ENCODE measurements at places on chromosomes 1 and 21.

GRCh38 chr1:64895500-64895899 lies 70.8 kb downstream of the JAK1 start:
- no peak for DNase-seq

DNA sequence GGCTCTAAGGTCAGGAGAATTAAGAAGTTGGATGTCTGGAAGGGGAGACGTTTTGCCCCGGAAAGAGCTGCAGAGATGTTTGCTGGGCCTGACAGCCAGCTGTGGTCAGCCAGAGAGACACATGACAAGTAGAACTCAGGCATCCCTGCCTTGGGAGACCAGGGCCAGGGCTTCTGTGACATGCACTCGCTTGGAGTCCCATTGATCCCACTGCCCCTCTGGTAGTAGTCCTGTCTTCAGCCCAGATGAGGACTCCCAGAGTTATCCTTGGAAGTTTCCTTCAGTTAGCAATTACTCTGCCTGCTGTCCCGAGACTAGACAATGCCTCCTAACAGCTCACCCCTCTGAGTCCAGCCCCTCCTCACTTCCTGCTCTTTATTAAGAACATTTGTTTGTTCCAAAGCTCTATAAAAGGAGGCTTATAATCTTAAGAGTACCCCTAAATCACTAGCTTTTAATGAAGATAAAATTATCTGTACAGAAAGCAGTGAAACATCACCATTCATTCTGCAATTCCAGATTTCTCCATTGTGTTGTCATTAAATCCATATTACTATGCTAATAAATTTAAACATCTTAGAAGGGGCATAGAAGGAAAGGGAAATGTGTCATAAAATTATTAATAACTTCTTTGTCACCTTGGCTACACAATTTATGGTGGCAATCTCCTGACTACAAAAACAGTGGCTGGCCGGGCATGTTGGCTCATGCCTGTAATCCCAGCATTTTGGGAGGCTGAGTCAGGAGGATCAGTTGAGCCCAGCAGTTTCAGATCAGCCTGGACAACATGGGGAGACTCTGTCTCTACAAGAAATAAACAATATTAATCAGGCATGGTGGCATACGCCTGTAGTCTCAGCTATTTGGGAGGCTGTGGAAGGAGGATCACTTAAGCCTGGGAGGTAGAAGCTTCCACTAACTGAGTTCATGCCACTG lies 94.2 kb downstream of the KCNK1 start:
- no peak for DNase-seq

DNA sequence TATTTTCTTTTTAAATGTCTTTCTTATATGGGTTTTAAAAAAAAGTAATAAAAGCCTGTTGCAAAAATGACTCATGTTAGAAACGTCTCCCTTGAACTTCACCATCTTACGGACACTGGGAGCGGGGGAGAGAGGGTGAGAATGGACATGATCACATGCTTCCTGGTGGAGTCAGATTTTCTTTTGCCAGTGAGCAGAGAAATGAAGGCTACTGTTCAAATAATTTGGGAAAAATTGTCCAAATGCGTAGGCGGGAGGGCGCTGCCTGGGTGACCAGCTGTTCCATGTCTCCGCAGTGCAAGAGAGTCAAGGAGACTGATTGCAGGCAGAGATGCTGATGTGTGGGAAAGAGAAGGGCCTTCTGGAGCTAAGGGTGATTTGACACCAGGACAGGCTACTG lies 23.1 kb downstream of the EIF2D start:
- no peak for DNase-seq

- DNase-seq = no peak
Observed at GRCh38 chr1:234515411-234515810, 36.4 kb upstream of the TARBP1 start.

GRCh38 chr1:218462116-218462515 lies 117.0 kb downstream of the TGFB2 start:
- DNase-seq = no peak

DNA sequence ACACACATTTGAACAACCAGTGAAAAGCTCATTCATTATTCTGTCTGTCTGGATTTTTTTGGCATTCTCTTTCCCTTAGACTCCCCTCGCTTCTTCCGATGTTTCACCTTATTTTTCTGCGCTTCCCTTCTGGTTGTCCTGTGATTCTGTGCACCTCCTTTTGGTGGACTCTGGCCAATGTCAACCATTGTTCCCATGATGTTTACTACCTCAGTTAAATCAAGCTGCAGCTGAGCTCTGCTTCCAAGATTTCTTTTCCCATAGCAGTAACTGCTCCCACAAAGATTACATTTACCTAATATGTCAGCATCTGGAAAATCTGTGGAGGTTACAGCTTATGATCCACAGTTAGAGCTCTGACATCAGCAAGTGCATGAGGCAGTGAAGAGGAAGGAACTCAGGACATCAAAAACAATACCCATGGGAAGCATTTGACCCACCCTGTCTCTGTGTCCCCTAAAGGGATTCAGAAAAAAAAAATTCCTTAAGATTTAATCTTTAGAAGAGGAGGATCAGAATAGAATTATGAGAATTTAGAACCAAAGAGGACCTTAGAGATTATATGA lies 69.9 kb upstream of the ADAMTS5 start:
- no peak for DNase-seq

DNA sequence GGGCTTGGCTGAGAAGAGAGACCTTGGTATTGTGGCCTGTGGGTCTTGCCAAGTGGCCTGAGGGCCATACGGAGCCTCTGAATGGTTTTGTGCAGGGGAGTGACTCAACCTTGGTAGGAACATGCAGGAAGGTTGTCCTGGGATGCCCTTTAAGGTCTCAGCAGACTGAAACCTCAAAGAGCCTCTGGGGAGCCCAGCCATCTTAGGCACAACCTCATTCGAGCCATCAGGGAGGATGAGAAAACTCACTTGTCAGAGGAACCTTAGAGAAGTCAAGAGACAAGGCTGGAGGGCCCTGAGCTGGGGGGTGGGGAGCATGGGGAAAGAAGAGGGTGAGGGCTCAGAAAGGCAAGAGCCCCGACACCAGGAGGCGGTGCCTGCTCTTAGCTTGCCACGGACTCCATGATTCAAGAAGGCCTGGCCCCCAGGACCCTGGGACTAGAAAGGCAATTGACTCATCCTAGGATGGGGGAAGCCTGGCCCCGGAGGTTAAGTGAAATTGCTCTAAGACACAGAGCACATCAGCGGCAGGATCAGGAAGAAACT lies 13.0 kb downstream of the IFI6 start:
- no peak for DNase-seq

GRCh38 chr1:192530254-192530653 lies 45.3 kb upstream of the RGS1 start:
- DNase-seq = no peak

DNA sequence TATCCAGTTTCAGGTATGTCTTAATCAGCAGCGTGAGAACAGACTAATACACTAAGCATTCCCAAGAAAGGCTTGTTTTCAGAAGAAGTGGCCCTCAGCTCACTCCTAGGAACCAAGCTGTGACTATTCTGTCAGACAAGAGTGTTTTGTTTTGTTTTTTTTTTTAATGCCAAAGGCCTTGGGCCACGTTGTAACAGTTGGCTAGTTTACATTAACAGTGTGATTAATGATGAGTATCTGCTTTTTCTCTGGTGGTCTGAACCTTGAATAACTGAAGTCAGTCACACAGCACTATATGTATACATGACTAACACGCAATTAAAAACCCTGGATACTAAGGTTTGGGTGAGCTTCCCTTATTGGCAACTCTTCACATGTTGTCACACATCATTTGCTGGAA lies 21.9 kb downstream of the DPYD start:
- DNase-seq = no peak

- no peak for DNase-seq
Observed at GRCh38 chr1:68278221-68278620, 45.9 kb upstream of the WLS start.

DNA sequence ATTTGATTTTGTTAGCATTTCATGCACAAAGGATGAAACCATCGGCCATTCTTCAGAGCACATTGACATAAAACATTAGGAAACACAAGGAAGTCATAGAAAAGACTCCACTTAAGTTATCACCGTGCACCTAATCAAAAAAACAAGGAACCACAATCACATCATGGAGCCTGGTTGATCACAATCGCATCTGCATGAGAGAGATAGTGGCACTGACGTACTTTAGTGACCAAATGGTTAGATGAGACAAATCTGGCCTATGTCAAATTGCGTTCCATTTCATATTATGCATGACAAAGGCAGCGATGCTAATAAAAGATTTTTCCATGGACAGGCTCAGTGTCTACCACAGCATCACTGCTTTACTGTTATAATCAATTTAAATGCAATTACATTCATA lies 571.8 kb upstream of the ADGRL2 start:
- no peak for DNase-seq

- no peak for DNase-seq
Observed at GRCh38 chr1:24091971-24092482, 19.9 kb downstream of the MYOM3 start.

- no peak for DNase-seq
Observed at GRCh38 chr1:109273570-109274288, 9.2 kb downstream of the PSRC1 start.

DNA sequence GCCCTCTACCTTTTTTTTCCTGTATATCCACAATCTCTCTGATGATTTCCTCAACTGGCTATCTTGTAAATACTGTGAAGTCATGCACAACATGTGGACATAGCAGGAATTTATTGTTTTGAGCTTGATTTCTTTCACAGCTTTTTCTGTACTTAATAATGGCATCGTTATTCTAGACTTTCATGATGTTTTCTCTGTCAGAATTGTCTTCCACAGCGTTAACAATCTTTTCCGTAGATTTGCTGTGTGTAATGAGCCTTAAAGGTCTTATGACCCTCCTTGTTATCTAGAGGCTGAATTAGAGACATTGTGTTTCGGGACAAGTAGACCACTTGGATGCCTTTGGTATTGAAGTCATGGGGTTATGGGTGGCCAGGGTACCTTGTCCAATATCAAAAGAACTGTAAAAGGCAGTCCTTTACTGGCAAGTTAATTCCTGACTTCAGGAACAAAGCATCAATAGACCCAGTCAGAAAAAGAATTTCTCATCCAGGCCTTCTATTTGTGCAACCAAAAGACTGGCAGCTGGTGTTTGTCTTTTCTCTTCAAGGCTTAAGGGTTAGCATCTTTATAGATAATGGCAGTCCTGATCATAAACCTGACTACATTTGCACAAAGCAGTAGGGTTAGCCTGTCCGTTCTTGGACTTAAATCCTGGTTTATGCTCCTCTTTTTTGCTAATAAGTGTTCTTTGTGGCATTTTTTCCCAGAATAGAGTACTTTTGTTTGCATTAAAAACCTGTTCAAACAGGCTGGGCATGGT lies 30.1 kb upstream of the CHAF1B start:
- DNase-seq = no peak

DNA sequence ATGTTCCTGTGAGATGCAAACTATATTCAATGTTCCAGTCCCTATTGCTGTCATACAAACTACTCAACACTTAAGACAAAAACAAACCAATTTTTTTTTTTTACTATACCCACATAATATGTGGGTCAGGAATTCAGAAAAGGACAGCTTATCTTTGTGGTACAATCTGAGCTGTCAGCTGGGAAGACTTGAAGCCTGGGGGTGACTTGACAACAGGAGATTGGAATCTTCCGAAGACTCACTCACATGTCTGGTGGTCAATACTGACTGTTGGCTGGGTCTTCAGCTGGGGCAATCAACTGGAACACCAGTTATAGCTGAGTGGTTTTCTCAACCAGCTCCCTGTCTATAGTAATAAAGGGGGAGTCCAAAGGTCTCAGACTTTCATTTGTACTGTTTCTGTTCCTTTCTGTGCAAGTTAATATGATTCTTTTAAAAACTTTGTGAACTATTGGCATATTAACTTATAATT lies 81.7 kb upstream of the ATP1B1 start:
- DNase-seq = no peak

DNA sequence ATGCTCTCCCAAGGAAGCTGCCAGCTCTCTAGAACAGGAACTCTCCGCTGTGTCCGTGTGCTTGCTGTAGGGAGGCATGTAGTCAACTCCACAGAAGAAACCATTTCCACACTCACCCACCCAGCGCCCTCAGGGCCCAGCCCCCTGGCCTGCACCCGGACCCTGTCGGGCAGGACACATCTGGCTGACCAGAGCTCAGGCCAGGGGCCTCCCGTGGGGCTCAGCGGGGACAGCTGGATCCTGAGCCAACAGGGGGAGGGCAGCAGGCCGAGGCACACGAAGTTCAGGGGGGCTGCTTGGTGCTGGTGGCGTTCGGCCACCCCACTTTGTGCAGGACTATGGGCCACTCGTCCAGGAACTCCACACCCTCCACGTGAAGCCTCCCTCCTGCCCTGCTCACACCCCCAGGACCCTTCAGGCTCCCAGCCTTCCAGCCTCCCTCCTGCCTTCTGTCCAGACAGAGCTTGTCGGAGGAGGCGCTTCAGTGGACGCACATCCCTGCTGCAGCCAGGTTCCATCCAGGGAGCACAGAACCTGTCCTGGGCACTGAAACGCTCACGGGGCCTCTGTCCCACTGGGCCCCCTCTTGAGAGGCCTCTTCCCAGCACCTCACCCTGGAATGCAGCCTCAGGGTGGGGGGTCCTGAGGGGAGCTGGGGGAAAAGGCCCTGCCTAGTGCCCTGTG lies 15.0 kb upstream of the FAAP20 start:
- no peak for DNase-seq

DNA sequence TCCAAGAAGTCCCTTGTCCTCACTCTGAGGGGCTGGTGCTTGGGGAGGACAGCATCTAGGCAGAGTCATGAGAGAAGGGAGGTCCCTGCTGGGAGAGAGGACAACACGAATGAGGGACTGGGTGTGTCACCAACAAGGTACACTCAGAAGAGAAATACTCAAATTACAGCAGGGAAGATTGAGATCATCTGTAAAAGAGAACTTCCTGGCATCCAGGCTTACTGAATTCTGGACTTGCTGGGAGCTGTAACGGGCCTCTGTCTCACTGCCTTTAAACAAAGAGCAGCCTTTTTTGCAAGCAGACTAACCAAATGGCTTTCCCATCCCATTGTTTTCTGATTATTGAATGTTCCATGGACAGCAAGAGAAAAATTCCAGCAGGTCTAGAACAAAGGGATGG lies 195.7 kb upstream of the RAB4A start:
- DNase-seq = no peak

DNA sequence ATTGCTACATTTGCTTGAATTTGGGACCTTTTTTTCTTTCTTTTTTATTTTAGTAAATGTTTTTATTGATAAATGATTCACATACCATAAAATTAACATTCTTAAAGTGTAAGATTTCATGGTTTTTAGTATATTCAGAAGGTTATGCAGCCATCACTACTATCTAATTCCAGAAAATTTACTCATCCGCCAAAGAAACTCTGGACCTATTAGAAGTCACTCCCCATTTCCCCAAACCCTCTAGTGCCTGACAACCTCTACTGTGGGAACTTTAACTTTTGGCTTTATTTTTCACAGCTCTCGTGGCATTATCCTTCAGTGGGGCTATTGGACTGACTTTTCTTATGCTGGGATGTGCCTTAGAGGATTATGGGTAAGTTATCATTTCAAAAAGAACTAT lies 4.5 kb downstream of the LEPR start:
- no peak for DNase-seq

DNA sequence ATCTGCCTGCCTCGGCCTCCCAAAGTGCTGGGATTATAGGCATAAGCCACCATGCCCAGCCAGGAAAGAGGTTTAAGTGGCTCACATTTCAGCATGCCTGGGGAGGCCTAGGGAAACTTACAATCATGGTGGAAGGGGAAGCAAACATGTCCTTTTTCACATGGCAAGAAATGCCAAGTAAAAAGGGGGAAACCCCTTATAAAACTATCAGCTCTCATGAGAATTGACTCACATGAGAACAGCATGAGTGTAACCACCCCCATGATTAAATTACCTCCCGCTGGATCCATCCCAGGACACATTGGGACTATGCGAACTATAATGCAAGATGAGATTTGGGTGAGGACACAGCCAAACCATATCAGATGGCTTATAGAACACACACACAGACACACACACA lies 8.8 kb upstream of the KLHL12 start:
- DNase-seq = no peak

Data from A549 (cell line).